ENCODE measurements at places on chromosomes 7 and 10. TPM values are rescaled to one million over a fixed set of nuclear protein-coding genes. Genes with fewer than 3 reads are reported as not detected.

GRCh38 chr10:59586407-59586891, 123.2 kb downstream of the SLC16A9 start:
- DNase-seq = no peak

GRCh38 chr7:41582116-41582515, 120.8 kb downstream of the INHBA start:
- no peak for DNase-seq

- no peak for DNase-seq
These were observed 126.0 kb downstream of the SGMS1 start for GRCh38 chr10:50497758-50498157.

DNA sequence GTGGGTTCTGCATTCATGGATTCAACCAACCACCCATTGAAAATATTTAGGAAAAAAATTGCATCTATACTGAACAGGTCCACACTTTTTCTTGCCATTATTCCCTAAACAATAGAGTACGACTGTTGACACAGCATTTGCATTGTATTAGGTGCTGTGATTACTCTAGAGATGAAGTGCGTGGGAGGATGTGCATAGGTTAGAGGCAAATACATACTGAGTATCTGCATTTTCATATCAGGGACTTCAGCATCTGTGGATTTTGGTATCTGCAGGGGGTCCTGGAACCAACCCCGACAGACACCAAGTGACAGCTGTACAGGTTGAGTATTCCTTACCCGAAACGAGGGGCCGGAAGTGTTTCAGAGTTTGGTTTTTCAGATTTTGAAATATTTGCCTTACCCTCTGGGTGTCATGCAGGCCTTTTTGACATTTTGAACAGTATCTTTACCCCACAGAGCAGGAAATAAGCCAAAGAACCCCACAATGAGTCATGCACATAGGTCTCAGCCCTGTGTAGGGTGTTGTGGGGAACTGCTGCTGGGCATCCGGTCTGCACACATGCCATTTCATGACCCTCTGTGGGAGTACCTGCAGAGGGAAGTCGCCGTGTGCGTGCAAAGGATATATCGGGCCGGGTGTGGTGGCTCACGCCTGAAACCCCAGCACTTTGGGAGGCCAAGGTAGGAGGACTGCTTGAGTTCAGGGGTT, 14.5 kb downstream of the NUDT5 start:
- no peak for DNase-seq

GRCh38 chr7:74174606-74175082, 488 bp downstream of the EIF4H start:
- DNase-seq = no peak

GRCh38 chr10:43227911-43228782, 38.7 kb downstream of the RASGEF1A start:
- no peak for DNase-seq

DNA sequence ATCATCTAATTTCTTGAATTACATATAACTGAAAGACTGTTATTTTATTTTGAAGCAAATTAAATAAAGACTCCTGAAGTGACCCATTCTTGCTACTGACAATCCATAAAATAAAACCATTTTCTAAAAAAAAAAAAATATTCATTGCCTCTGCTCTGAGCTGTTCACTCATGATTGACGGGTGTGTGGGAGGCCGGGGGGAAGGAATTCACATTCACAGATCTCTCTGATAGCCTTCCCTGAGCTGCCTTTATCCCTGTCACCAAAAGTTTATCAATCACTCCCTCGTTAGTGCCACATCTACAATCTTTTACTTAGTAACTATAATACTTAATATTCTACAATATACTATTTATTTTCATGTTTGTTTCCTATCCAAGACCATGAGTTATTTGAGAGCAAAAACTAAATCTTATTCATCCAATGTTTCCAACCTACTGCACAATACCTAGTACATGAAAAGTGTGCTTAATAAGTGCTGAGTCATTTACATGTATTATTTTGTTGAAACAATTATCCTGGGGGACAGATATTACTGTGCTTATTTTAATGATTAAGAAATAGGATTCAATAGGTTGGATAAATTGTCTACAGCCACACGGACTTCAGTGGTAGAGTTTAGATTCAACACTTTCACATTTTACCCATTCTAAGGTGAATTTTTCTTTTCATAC, 618.7 kb downstream of the PHTF2 start:
- DNase-seq = no peak

- DNase-seq = no peak
These were observed 22.4 kb upstream of the CDC14C start for GRCh38 chr7:48901966-48902365.

- DNase-seq = no peak
These were observed 6.7 kb downstream of the TCF7L2 start for GRCh38 chr10:112956631-112957350.

DNA sequence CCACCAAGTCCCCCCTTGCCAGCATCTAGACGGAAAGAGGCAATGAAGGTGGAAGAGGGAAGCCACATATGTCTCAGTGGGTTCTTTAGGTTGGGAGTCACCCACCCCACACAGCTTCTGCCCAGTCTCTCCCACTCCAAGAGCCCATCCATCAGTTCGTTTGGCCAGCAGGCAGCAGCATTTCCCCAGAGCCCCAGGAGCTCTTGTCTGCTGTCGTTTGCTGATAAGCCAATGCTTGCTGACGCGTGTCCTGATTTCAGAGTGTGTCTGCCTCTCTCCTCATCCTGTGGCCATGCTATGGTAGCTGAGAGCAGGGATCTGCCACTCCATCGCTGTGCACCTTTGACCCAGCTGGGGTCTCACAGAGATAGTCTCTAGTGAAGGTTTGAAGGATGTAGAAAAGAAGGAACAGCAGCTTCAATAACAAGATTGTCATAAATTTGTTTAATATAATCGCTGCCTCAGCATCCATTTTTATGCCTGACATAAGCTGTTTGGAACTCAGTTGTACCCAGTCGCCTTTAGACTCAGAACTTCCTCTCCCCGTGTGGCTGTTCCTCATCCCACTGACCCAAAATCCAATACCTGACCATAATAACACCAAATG, 39.4 kb upstream of the GDF10 start:
- DNase-seq = no peak

DNA sequence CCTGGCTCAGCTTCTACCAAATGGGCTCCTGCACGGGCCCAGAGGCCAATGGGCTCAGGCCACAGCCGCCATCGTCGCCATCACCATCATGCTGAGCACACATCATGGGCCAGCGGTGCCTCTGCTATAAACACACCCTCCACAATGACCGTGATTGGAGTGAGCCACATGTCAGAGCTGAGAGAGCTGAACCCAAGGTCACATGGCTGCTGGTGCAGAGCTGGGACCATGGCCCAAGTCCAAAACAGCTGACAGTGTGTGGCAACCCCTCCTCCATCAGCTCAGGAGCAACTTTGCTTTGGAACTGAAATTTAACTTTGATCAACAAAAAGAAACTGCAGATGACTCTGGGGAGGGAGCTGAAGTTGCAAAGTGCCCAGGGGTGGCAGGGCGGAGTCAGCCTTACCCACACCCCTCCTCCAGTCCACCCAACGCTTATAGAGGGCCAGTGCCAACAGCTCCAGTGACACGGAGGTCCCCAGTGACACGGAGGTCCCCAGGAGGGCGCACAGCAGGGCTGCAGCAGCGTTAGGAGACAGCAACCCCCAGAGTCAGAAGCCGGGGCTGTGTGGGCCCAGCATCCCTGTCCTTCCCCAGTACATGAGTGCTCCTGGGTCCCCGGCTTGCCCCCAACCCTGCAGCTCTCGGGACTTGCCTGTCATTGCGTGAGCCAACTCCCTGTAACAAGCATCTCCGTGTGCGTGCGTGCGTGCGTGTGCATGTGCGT, 249.6 kb downstream of the ELFN1 start:
- DNase-seq = no peak

GRCh38 chr7:1086588-1087464, 1.1 kb upstream of the GPER1 start:
- no peak for DNase-seq

- DNase-seq = no peak
These were observed 176.9 kb downstream of the RPS24 start for GRCh38 chr10:78210548-78210947.

DNA sequence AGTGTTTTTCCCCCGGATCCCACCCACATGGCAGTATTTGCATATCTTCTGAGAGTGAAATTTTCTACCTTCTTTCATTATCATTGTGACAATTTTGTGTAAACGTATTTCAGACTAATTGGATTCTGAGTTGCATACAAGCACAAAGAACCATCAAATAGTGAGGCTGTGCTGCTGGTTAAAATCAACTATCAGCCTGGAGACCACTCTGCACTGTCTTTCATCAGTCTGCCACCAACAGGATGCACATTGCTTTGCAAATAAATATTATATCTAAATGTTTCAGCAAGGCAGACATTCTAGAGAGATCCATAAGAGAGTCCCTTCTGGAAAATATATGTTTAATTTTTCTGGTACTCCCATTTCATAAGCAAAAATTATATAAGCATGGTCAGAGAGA, 851.8 kb downstream of the XPNPEP1 start:
- no peak for DNase-seq

GRCh38 chr7:84799106-84799505, 387.8 kb downstream of the SEMA3D start:
- DNase-seq = no peak

DNA sequence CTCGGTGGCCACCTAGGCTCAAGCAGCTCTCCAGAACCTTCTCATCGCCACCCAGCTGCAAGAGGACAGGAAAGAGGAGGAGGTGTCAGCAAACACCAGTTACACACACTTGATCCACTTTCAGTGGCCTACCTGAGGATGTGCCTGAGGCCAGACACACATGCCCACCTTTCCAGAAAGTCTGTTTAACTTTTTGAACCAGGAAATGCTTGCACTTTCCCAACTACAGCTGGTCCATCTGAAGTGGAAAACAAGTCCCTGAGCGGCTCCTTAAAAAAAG, 15.7 kb upstream of the CYREN start:
- DNase-seq = no peak

DNA sequence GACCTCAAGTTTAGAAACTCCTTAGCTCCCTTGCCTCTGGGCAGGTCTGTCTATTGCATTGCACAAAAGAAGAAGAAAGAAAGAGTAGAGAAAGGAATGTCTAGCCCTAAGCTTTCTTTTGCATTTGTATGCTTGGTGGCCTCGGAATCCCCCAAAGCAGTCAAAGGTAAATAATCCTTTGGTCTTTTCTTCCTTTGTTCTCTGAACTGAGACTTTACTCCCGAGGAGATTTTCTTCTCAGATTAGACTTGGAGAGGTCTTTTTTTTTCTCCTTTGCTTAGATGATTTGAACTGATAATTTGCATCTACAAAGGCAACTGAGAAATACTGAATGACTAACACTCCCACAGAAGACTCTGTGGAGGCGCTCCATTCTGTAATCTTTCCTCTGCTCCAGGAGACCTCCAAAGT, 93.2 kb downstream of the AKR1D1 start:
- no peak for DNase-seq

DNA sequence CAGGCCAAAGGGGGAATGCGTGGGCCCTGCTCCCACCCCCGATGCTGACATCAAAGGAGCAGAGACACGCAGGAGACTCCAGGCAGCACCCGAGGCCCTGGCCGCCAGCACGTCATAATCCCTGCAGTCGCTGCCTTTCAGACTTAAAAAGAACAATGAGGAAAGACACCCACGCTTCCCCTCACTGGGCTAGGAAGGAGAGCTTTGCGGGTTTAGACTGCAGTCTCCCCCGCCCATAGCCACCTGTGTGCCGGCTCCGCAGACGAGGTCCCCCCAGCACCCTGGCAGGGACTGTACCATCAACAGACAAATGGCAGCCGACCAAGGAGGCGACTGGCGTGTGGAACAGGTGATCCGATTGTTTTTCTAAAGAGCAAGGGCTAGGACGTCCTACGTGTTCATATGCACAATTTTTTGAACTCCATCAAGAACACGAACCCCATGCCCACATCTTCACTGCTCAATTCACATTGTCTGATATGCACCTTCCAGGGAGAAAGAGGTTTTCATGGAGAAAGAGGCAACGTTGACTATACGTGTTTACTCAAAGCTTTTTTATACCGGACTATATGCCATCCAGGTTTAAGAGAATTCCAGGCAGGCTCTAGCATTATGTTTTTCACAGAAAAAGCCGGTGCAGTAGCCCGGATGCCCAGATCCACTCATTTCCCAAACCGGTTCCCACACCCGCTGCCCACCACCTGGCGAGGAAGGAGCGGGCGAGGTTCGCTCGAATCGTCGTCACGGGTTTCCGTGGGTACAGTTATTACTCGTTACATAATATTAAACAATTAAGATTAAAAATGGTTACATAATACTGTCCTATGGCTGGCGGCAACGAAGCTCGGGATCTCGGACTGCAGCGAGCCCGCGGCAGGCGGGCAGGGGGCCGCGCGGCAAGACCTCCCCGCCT, 1.1 kb downstream of the GRB10 start:
- no peak for DNase-seq

GRCh38 chr7:3897430-3898372, 596.6 kb downstream of the SDK1 start:
- DNase-seq = no peak

GRCh38 chr10:4503076-4503475, 322.9 kb upstream of the AKR1E2 start:
- no peak for DNase-seq

DNA sequence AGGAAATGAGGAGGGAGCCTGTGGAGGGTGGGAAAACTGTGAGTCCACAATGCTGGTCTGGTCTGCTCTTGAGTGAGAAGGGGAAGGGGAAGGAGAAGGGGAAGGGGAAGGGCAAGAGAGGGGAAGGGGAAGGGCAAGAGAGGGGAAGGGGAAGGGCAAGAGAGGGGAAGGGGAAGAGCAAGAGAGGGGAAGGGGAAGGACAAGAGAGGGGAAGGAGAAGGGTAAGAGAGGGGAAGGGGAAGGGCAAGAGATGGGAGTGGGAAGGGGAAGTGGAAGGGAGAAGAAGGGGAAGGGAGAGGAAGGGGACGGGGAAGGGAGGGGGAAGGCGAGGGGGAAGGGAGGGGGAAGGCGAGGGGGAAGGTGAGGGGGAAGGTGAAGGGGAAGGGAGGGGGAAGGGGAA, 213.2 kb downstream of the GRM8 start:
- DNase-seq = no peak

DNA sequence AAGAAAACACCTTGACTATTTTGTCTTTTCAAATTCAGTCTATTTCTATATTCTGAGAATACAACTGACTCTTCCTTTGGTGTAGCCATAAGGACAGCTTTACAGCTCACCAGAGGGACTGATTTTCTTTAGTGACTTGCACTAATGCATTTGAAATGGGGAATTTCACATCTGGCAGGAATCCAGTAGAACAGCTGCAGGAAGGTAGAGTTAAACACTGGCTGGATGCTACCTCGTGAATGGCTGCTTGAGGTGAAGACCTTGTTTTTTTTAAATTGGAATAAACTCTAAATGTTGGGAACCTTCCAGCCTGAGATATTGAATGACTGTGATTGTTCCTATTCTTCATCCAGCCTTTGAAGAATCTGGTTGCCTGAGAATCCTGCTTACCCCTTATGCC, 139.5 kb upstream of the STK17A start:
- DNase-seq = no peak

- no peak for DNase-seq
These were observed 166.2 kb upstream of the INHBA start for GRCh38 chr7:41869091-41869490.

- DNase-seq = no peak
These were observed 14.4 kb downstream of the ALKBH4 start for GRCh38 chr7:102450242-102450641.

PPP1R17 gene
- not detected for polyA plus RNA-seq

SPDYE16 gene
- polyA plus RNA-seq = 1.3 TPM

SPDYE11 gene
- polyA plus RNA-seq = 0.21 TPM

SFTPD gene
- polyA plus RNA-seq = 1.3 TPM

CPA2 gene
- polyA plus RNA-seq = 0.34 TPM

SH2B2 gene
- 2.9 TPM for polyA plus RNA-seq

OPN1SW gene
- polyA plus RNA-seq = 1.3 TPM
